Sciatic nerve (tissue), 2 donors: ENCODE measurements at places on chromosomes 13 and 19. TPM values are rescaled to one million over a fixed set of nuclear protein-coding genes. Genes with fewer than 3 reads are reported as not detected.
A peak's percentile ranks its signal among the peaks of the same experiment; 100 is the strongest.

Gene HIPK4
- total RNA-seq = 0.36 TPM

Gene UFM1
- total RNA-seq = 65.9 TPM

- no peak for DNase-seq
These were observed 335.7 kb downstream of the RFC3 start for GRCh38 chr13:34153428-34154180.

DNA sequence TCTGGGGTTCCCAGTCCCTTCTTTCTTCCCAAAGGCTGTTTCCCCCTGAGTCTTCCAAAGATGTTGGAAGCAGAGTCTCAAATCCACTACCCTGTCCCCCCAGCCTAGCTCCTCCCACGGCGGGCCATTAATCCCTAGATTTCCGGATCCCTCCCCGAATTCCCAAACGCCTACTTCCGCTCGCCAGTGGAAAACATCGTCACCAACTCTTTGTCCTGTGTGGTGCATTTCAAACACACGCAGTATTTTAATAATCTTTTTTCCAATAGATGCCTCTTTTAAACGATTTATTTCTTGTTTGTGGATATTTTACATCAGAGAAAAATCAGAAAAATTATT lies 610 bp downstream of the ZNF791 start:
- peak; percentile 83 for DNase-seq

GRCh38 chr13:21478881-21479808 lies 20.0 kb upstream of the ZDHHC20 start:
- DNase-seq = no peak
